ENCODE measurements at places on chromosomes 2 and 18. TPM values are rescaled to one million over a fixed set of nuclear protein-coding genes. Genes with fewer than 3 reads are reported as not detected.

FTCDNL1 gene
- total RNA-seq = not detected

MATN3 gene
- total RNA-seq = 3.8 TPM

IAH1 gene
- total RNA-seq = 71.5 TPM

SULT1C2 gene
- total RNA-seq = not detected

ALKAL2 gene
- 1.2 TPM for total RNA-seq

All from epithelial cell of alveolus of lung (primary cell).